Stimulated activated CD4-positive, alpha-beta T cell treated with anti-CD3 and anti-CD28 coated beads, Interleukin-2, amount 100 ng/mL, for 24 hours (primary cell): ENCODE measurements at places on chromosomes 6 and 20.

- DNase-seq: no peak
These were observed 17.1 kb upstream of the CSNK2A1 start for GRCh38 chr20:560680-561079.

- DNase-seq: peak; percentile 18
These were observed 14.6 kb upstream of the CFAP206 start for GRCh38 chr6:87393026-87393622.

GRCh38 chr20:2285193-2285592, 10.6 kb upstream of the TGM3 start:
- no peak for DNase-seq

GRCh38 chr6:36949636-36950035, 4.9 kb upstream of the PI16 start:
- no peak for DNase-seq

- no peak for DNase-seq
These were observed 253.4 kb downstream of the PREX1 start for GRCh38 chr20:48574383-48574782.

GRCh38 chr6:11975353-11975977, 36.6 kb upstream of the HIVEP1 start:
- peak; percentile 10 for DNase-seq
